ENCODE measurements at places on chromosomes 13 and 19. TPM values are rescaled to one million over a fixed set of nuclear protein-coding genes. Genes with fewer than 3 reads are reported as not detected.

DNA sequence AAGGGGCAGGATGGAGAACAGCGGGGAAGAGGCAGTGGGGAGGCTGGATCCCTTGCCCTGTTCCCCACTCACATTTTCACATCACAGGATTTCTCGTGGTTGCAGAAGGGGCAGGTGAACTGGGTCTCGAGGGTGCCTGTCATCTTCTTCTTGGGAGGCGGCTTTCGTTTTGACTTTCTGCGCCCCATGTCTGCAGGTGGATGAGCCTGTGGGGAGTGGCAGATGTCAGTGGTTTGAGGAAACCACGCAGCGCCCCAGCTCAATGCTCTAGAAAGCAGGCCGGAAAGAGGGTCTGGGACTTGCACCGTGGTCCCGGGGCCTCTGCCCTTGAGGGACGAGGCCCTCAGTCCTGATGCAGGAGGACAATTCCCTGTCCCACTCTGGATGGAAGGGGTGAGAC, 4.9 kb downstream of the ELOF1 start:
- no peak for DNase-seq

- DNase-seq, result no peak
These were observed 22.1 kb upstream of the OLFM2 start for GRCh38 chr19:9958379-9958821.

- DNase-seq, result no peak
These were observed 127.5 kb downstream of the SIPA1L3 start for GRCh38 chr19:38034492-38034860.

- DNase-seq, result no peak
These were observed 100.0 kb downstream of the RNF17 start for GRCh38 chr13:24863748-24864540.

- DNase-seq, result no peak
These were observed 548.8 kb downstream of the FGF9 start for GRCh38 chr13:22219709-22220108.

- DNase-seq, result no peak
These were observed 134.0 kb downstream of the ENOX1 start for GRCh38 chr13:43652760-43653159.

GRCh38 chr19:19741184-19741583, 8.3 kb upstream of the ZNF14 start:
- DNase-seq, result no peak

DNA sequence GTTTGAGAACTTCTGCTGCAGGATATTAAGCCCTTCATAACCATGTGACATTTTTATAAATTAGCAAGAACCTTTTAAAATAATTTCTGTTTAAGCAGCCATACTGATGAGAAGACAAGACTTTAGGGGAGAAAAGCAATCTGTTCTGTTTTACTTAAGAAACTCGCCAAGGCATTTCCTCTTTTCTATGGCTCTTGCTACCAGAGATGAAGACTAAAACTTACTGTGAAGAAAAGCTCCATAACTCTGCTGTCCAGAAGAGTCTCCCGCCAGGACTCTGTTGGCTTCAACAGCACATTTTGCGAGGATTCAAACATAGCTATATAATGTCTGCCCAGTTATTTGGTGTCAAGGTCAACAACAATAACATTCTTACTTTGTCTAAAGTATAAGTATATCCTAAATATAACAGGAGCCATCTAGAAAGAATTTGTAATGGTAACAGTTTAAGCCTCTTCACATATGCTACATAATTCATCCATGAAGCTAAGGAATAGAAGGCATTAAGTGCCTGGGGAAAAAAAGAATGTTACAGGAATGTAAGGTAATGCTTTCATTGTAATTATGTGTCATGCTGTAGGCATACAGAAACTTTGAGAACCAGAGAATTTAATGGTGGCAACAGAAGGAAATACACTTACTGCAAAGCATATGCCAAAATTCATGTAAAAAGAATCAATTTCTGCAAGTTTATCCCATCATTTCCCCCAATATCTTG, 53.2 kb upstream of the EEF1AKMT1 start:
- no peak for DNase-seq

DNA sequence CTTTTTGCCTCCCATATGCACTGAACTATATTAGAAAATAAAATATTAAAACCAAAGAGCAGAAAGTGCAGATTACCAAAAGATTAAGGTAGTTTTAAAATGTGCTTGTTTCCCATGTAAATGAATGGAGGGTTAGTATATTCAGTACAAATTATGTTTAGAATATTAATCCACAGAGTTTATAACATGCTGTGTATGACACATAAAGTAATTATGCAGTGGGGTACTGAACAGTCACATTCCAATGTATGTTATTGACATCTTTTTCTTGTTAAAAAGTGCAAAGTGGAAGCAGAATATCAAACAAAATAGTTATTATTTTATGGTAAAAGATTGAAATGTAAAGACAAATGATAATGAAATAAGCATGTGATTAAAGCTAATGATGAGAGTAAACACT, 79.3 kb downstream of the GPC6 start:
- DNase-seq, result no peak

- DNase-seq, result no peak
These were observed 13.3 kb downstream of the SPATA13 start for GRCh38 chr13:24173795-24174194.

DNA sequence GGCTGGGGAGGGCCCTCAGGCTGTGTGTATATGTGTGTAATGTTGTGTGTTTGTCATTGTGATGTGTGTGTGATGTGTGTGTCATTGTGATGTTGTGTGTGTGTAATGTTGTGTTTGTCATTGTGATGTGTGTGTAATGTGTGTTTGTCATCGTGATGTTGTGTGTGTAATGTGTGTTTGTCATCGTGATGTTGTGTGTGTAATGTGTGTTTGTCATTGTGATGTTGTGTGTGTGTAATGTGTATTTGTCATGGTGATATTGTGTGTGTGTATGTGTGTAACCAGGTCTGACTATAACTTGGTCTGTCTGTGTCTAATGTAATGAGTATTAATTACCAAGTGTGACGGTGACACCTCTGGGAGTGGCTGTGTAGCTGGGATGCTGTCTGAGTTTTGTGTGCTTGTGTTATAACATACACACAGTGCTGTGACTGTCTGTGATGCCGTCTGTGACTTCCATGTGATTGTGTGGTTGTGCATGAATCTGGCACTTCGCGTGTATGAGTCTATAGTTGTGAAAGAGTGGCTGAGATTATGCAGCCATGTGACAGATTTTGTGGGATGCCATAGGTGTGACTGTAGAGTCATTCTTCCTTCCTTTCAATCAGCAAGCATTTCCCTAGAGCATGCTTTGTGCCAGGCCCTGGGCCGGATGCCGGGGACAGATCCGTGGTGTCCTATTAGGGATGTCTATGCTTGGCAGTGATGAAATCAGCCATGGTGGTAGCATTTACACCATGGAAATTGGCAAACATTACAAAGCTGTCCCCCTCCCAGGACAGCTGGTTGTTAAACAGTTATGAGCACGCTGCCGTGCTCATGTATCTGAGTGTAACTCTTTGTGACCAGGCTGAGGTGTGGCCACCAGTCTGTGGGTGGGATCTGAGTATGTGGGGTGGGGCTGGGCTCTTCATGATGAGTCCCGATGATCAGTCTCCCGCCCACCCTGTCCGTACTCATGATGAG, 6.4 kb downstream of the TNFSF14 start:
- no peak for DNase-seq

- no peak for DNase-seq
These were observed 221.0 kb downstream of the KLF12 start for GRCh38 chr13:73913079-73913740.

GRCh38 chr19:17282488-17283125, 906 bp downstream of the ANKLE1 start:
- DNase-seq, result no peak

DNA sequence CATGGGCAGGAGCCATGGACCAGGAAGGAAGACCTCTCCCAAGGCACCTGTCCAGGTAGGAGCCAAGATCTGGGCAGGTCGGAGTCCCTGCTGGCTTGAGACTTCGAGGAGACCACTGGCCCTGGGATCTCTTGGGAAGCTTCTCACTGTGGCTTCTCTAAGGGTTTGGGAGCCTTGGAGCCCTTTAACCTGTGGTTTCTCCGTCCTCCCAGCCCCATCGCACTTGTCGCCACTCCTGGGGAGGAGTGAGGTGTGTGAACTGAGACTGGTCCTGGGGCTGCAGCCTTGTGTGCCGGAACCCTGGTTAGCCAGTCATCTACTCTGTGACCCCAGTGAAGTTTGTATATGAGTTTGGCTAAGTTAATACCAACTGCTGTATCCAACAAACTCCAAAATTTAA, 8.2 kb downstream of the ZNF805 start:
- no peak for DNase-seq

Gene CACNG6
- total RNA-seq, result not detected

Gene KIRREL2
- not detected for total RNA-seq

Gene ZNF580
- total RNA-seq, result 19.1 TPM

Gene SYNE4
- total RNA-seq, result 0.95 TPM

Measured in esophagus squamous epithelium (tissue), 5 donors.